Activated CD8-positive, alpha-beta memory T cell treated with anti-CD3 and anti-CD28 coated beads for 24 hours (primary cell): ENCODE measurements at places on chromosomes 7 and 10.

- no peak for DNase-seq
Observed at GRCh38 chr10:100793055-100793454, 47.7 kb downstream of the PAX2 start.

DNA sequence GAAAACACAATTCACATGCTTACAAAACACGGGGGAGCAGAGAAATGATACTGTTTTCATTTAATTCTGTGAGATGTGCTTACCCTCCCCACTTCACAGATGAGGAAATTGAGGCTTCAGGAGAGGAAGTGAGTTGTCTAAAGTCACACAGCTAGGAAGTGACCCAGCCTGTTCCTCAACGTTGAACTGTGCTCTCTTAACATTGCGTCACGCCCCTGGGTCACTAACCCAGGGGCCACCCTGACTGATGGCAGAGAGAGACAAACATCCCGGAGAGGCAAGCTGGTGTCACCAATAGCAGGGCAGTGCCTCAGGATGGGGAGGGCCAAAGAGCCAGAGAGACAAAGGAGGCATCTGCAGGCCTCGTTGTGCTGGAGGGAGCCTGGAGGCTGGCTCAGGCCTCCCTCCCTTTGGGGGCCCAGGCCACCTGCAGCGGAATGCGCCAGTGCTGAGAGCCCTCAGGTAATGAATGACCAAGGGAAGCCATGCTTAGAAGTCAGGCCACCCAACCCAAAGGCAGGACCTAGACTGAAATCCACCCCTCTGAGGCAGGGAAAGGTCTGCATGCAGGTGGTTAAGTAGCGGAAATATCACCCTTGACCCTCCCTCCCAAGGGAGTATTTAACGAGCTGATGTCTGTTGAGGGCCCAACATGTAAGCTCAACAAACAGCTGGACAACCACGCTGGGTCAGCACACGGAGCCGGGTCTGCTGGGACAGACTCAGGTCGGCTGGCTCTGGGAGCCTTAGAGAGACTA, 81.3 kb downstream of the C10orf105 start:
- DNase-seq, result no peak

- DNase-seq, result no peak
Observed at GRCh38 chr10:52615331-52615730, 157.3 kb downstream of the MBL2 start.

- no peak for DNase-seq
Observed at GRCh38 chr7:33707427-33707826, 197.9 kb upstream of the BMPER start.

- no peak for DNase-seq
Observed at GRCh38 chr10:105258674-105259065, 617.6 kb downstream of the SORCS3 start.

DNA sequence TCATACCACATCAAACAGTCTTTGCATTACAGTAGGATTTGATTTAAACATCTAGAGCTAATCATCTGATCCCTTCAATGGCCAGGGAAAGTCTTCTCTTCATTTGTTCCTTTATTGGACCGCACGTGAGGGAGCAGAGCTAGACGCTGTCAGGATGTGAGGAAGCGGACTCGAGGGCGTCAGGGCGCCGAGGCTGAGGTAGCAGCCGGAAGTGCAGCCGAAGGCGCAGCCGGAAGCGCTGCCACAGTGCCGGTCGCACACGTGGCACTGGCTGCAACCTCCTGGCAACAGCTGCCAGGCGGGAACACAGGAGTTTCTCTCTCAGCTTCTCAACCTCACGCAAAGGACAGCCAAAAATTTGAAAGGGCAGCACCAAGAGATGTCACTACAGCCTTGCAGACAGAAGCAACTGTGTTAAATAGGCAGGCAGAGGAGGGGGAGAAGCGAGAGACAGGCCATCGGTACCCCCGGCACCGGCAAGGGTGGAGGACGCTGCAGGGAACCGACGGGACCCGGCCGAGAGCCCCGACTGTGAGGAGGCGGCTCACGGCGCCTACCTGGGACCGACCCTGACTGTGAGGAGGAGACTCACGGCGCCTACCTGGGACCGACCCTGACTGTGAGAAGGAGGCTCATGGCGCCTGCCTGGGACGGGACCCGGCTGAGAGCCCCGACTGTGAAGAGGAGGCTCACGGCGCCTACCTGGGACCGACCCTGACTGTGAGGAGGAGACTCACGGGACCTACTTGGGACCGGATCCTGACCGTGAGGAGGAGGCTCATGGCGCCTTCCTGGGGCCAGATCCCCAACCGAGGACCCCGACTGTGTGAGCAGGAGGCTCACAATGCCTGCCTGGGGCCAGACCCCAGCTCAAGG, 32.3 kb downstream of the VIPR2 start:
- no peak for DNase-seq

DNA sequence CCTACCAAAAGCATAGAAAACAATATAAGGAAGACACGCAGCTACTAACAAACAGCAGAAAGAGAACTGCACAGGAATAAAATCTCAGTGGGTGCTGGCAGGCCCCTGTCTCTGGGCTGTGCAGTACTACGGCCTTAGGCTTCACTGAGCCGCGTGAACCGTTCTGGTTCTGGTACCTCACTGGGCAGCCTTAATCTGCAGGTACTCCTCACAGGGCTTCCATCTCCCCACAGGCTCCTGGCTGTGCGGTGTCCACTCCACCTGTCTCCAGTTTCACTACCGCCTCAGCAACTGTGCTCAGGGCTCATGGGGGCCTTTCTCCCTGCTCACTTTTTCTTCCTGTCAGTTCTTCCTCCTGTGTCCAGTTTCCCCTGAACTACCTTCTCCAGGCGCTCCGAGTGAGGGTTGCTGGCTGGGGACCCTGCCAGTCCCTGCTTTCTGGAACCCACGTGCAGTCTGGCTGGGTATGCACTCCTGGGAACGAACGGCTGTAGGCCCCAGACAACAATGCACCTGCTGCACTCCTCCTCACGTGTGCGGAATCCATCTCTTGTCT, 75.7 kb downstream of the VIPR2 start:
- peak; percentile 52 for DNase-seq

DNA sequence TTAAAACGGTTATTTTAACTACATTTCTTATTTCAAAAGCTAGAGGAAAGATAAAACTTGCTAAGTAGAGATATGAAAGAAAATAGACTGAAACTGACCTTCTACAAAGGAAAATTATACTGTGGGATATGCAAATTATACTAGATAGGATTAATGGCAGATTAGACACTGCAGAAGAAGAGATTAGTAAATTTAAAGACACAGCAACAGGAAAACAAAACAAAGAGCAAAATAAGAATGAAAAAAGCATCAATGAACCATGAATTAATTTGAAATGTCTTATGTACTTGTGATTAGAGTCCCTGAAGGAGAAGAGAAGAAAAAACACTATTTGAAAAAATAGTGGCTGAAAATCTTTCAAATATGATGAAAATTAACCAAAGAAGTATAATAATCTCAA, 52.3 kb downstream of the RNF32 start:
- DNase-seq, result no peak

- DNase-seq, result peak; percentile 100
Observed at GRCh38 chr7:99504603-99505323, at the start of gene ZKSCAN5. Gene ZKSCAN5 (plus strand): TSS chr7:99504662. CDS start chr7:99506045, 1,383 bp downstream.

GRCh38 chr10:11958956-11959355, 83.7 kb downstream of the UPF2 start:
- DNase-seq, result no peak

- no peak for DNase-seq
Observed at GRCh38 chr7:28854750-28855074, 103.4 kb downstream of the TRIL start.

- no peak for DNase-seq
Observed at GRCh38 chr7:50342616-50343114, 38.1 kb downstream of the IKZF1 start.

- DNase-seq, result no peak
Observed at GRCh38 chr7:7256731-7257274, 74.5 kb downstream of the C1GALT1 start.

- no peak for DNase-seq
Observed at GRCh38 chr10:117398029-117398428, 22.8 kb upstream of the PDZD8 start.

- no peak for DNase-seq
Observed at GRCh38 chr7:69399401-69399800, 198.9 kb upstream of the AUTS2 start.

DNA sequence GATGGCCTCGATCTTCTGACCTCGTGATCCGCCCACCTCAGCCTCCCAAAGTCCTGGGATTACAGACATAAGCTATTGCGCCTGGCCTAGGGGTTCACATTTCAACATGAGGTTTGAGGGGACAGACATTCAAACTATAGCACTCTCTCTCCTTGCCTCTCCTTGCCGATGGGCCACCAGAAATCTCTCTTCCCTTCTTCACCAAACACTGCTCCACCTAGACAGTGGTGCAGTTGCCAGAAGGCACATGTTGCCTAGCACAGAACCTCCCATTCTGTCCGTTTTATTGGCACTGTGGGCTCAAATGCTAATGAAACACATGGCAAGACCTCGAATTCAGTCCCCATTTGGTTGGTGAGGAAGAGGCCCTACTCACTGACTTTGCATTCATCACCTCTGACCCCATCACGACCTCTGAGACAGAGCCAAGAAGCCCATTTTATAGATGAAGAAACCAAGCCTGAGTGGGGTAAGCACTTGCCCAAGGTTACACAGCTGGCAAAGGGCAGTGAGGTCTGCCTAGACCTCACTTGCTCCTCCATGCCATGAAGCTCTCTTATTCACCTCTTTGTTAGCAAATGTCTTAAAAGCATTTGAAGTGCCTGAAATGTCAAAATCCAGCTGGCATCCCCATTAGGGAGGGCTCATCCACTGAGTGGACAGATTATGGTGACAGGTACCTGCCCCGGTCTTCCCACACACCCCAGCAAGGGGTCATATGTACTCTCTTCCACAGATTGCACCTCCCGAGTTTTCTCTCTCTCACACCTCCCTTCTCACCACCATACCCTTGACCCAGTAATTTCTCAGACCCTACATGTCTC, 34.0 kb downstream of the GPRIN2 start:
- peak; percentile 53 for DNase-seq

- no peak for DNase-seq
Observed at GRCh38 chr10:103149991-103150622, 43.0 kb downstream of the NT5C2 start.

- DNase-seq, result no peak
Observed at GRCh38 chr7:132846086-132846485, 235.8 kb downstream of the CHCHD3 start.

- peak; percentile 84 for DNase-seq
Observed at GRCh38 chr7:144835155-144835611, 670 bp downstream of the TPK1 start.

- DNase-seq, result no peak
Observed at GRCh38 chr7:4131063-4131462, 551.0 kb upstream of the FOXK1 start.

GRCh38 chr7:28142650-28143049, 37.9 kb downstream of the JAZF1 start:
- no peak for DNase-seq

DNA sequence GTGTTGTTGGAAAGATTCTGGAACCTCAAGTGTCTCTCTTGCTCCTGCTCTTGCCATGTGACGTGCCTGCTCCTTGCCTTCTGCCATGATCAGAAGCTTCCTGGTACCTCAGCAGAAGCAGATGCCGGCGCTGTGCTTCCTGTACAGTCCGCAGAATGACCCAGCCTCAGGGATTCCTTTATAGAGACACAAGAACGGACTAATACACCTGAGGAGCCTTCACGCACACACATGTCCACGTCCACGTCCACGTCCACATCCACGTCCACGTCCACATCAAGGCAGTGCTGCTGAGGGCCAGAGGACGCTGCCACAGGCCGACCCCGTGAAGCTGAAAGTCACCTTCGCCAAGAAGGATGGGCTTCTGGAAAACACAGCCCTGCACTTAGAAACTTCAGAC, 190.1 kb downstream of the MAD1L1 start:
- DNase-seq, result no peak

DNA sequence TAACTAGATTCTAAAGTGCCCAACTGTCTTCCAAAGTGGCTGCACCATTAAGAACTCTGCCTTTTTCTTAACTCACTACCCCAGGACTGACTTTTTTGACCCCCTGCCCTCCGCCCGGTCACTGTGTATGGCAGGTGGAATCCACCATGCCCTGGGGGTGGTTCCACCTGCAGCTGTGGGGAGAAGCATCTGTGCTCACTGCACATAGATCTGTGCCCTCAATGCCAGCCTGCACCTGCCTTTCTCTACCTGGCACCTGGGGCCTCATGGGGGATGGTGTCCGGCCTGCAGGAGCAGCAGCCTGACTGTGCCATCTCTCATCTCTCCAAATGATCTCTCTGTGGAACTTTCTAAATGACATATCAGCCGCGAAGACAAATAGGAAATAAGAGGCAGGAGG, 353.5 kb downstream of the PAXIP1 start:
- no peak for DNase-seq

DNA sequence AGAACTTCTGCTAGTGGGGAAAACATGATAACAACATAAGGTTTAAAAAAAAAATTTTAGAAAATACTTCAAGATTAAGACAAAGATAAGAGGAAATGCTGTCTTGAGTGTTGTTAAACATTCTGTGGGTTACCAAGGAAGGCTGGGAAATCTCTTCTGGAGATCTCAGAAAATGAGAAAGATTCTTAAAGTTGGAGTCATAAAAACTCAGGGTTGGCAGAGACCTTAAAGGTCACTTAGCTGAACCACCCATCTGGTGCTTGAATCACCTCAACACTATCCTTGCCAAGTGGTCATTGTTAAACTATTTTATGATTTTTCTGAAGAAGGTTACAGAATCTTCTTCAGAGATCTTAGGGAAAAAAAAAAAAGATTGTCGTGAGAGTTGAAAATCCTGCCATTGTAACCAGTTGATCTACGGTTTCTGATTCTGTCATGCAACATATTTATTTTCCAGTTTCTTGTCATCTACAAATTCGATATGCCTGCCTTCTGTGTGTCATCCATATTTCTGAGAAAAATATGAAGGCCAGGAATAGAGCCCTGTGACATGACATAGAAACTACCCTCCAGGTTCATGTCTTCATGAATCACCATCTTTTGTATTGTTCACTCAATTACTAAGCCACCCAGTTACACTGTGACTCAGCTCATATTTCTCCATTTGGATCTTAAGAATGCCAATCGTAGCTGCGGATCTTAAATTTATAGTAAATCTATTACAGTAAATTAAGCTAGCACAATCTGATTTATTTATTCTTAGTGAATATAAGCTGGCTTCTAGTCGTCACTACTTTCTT, 179.2 kb downstream of the ST7 start:
- no peak for DNase-seq

DNA sequence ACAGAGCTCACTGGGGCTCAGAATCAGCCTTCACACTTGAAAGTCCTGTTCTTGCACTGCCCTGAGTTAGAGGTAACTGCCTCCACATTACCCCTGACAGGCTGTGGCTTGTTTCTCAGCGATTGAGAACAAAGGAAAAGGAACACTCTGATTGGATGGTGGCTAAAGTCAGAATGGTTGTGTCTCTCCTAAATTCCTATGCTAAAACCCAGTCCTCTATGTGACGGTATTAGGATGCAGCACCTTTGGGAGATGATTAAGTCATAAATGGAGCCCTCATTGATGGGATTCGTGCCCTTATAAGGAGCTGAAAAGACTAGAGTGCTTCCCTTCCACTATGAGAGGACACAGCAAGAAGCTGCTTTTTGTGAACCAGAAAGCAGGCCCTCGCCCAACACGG, 38.9 kb upstream of the DGKI start:
- DNase-seq, result no peak
